ENCODE measurements at places on chromosomes 3 and 15.
A peak's percentile ranks its signal among the peaks of the same experiment; 100 is the strongest.

GRCh38 chr3:114829783-114830182 is 317.3 kb downstream of the ZBTB20 start:
- DNase-seq, result no peak

DNA sequence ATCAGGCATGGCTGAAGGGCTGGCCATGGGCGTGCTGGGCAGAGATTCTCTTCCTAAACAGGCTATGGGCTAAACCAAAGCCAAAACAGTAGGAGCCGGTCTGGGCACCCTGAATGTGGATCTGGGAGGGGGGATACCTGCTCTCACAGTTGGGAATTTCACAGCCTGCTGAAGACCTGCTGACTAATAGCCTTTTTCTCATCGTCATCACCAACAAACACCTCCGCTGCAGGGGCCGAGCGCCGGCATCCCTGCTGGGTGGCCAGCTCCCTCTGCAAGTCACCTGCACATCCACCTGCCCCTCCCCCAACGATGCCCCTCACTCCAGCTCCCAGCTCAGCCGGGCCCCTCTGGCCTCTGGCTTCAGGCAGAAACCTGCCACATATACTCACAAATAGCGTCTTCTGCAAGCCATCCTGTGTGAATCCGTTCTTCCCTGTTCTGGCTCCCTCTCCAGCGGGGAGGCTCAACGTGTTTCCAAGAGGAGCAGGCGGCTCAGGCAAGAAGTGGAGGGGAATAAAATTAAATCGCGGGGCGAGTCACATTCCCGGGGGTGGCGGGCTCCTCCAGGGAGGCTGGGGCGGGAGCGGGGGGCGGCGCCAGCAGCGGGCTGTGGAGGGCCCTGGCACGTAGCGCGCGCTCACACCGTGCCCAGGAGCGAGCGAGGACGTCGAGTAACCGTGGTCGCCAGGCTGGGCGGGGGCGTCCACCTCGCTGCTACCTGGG is 466 bp downstream of the IQSEC1 start:
- DNase-seq, result no peak

DNA sequence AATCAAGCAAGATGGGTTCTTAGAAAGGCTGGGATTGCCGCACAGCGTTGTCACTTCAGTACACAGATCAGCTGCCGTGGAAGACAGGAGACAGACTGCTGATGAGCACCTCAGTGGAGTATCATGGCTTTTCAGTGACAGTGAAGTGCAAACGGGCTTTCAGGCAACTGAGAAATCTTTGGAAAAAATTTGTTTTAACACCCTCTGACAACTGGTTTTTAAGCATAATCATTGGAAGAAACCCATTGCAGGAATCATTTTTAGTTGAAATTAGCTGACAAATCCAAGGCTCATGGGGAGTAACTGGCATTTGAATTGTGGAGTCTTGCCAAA is 418.8 kb downstream of the OTOL1 start:
- DNase-seq, result no peak

- peak; percentile 86 for DNase-seq
Measured at GRCh38 chr3:126679318-126679751, 24.4 kb upstream of the TXNRD3 start.

DNA sequence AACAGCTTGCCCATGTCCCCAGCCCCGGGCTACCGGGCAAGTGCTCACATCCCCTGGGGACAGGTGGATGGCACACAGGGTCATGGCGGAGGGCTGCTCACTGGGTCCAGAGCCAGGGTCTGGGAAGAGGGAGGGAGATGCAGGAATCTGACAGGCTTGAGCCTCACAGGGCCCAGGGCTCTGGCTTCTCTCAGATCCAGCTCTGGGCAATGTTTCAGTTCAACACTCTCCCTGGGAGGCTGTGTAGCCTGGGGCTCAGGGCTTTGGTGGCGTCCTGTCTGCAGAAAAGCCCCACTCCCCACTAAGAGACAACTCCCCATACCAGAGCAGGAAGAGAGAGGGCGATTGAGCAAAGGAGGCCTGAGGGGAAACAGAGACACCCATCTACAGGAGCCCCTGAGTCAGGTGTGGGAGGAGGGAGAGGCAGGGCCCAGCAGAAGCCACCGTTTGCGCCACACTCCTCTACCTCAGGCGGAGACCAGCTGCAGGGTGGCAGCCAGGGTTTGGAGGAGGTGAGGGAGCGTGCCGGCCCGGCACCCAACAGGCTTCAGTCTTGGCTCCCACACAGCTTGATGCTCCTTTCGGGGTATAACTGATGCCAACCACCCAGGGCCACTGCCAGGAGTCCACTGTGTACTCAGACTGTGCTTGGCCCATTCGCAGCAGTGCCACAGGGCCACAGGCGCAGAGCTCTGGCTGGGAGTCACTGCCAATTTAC is 16.8 kb upstream of the SRP14 start:
- no peak for DNase-seq

- no peak for DNase-seq
Measured at GRCh38 chr15:78605201-78605600, 15.6 kb downstream of the CHRNA3 start.

GRCh38 chr15:62483814-62484213 is 318.7 kb upstream of the C2CD4B start:
- no peak for DNase-seq

DNA sequence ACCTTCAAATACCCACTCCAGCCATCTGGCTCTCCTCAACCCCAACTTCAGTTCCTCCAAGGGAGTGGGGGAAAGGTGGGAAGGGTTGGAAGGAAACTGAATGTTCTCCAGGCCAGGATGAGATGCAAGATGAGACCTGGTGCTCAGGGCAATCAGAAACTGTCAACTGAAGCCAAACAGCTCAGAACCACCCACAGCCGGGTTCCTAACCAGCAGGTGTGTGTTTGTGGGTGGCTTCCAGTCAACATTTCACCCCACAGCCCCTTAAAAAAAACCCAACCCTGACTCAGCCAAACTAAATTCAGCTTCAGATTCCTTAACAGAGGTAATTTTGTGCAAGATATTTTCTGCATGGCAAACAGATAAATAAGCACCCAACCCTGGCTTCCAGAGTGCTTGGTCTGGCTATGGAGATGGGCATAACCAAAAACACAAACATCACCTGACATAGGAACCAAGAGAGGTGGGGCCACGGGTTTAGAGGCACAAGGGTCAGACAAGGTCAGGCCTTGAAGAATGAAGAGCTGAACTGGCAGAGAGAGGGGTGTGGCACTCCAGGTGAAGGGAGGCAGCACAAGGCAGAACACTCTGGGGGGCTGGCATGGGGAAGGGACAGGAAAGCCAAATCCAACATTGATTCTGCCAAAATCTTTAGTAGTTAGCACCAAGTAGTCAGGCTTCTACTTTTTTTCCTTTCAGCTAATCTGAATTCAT is 34.7 kb downstream of the ZNF445 start:
- peak; percentile 18 for DNase-seq

DNA sequence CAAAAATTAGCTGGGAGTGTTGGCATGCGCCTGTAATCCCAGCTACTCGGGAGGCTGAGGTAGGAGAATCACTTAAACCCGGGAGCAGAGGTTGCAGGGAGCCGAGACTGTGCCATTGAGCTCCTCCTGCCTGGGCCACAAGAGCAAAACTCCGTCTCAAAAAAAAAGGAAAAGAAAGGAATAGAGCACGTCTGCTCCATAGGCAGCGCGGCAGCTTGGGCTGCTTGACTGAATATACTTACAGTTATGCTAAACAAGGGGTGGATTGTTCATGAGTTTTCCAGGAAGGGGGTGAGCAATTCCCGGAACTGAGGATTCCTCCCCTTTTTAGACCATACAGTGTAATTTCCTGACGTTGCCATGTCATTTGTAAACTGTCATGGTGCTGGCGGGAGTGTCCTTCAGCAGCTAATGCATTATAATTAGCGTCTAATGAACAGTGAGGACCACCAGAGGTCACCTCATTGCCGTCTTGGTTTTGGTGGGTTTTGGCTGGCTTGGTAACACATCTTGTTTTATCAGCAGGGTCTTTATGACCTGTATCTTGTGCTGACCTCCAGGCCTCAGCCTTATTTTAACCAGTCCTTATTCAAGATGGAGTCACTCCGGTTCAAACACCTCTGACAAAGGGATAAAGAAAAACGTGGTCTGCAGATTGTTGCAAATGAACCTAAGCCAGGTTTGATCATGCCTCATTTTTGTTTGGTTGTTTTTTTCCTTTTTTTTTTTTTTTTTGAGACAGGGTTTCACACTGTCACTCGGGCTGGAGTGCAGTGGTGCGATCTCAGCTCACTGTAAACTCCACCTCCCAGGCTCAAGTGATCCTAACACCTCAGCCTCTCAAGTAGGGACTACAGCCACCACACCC is 24.9 kb upstream of the SENP5 start:
- DNase-seq, result peak; percentile 29

- no peak for DNase-seq
Measured at GRCh38 chr3:86995537-86995936, 4.6 kb upstream of the VGLL3 start.

DNA sequence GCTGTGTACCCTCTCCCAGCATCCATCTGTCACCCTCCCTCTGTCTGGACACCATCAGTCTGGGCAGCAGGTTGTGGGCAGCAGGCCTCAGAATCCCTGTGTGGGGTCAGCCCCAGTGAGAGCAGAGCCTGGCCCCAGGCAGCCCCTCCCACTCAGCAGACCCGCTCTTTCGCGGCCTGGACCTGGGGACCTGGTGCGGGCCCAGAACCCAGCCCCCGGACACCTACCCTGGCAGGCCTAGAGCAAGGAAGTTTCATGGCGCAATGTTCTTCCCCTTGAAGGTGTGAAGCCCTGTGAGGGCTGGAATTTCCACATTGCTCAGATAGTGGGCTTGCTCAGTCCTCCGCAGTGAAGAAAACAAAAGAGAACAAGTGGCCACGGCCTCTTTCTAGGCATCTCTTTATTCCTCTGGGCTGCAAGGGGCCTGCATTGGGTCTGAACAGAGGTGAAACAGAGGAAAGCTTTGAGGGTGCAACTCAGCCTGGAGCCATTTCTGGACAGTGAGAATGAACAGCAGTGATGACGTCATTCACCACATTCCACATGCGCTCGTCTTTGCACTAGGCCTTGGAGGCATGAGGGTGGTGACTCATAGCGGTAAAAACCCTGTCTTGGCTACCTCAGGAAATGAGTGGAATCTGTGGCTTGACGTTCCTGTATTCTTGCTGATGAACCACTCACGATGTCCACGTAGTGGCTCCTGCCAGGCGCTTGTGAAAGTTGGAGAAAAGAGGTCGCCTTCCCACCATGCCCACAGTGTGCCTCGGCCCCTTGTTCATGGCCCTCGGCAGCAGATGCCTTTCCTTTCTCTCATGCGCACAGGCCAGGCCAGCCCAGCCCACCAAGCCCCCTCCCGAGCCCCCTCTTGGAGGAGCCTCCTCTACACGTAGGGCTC is 66.1 kb downstream of the SLC30A4 start:
- peak; percentile 88 for DNase-seq

- DNase-seq, result no peak
Measured at GRCh38 chr3:105798381-105798934, 70.4 kb downstream of the CBLB start.

- DNase-seq, result no peak
Measured at GRCh38 chr3:66385066-66385465, 115.8 kb downstream of the LRIG1 start.

GRCh38 chr3:158743664-158744566 is 11.7 kb upstream of the RARRES1 start:
- no peak for DNase-seq

- no peak for DNase-seq
Measured at GRCh38 chr3:143241481-143241951, 121.9 kb downstream of the CHST2 start.

All from activated CD4-positive, alpha-beta T cell treated with anti-CD3 and anti-CD28 coated beads, Interleukin-2, Interleukin-6, amounts not matched to agents 100 ng/mL and 50 ng/mL, durations not matched to agents 16 hours and 8 hours (primary cell).